ENCODE measurements at places on chromosomes 6 and 20.

- peak; percentile 70 for DNase-seq
These were observed 309 bp upstream of the AIG1 start for GRCh38 chr6:143060354-143060805.

DNA sequence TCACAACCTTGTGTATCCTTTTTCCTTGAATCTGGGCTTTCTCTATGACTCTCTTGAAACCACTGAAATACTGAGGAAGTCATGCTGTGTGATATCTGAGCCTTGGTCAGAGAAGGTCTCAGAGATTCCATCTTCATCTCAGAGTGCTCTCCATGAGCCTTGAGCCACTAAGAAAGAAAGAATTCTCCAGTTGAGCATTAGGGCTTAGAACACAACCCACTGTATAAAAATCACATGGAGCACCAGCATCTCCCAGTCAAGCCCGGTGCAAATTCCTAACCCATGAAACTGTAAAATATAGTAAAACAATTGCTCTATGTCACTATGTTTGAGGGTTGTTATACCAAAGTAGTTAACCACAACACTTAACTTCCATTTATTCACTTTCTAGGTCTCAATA, 181.4 kb downstream of the MOXD1 start:
- DNase-seq = no peak

DNA sequence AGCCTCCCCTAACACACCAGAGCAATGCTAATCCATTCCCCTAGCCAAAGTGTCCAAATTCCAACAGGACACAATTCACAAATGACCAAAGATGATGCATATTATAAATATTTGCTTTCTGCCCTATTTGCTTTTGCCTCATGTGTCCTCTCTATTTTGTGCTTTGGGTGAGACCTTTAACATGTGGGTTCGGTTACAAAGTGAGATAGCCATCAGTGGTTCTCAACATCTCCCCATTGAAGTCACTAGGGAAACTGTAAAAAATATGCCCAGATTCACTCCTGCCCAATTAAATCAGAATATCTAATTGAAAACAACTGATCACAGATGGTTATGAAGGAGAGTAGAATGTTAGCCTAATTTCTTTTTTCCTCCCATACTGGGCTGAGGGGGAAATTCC, 159.2 kb downstream of the MTFR2 start:
- no peak for DNase-seq

GRCh38 chr6:15246666-15247499, 1.0 kb downstream of the JARID2 start:
- DNase-seq = peak; percentile 64

DNA sequence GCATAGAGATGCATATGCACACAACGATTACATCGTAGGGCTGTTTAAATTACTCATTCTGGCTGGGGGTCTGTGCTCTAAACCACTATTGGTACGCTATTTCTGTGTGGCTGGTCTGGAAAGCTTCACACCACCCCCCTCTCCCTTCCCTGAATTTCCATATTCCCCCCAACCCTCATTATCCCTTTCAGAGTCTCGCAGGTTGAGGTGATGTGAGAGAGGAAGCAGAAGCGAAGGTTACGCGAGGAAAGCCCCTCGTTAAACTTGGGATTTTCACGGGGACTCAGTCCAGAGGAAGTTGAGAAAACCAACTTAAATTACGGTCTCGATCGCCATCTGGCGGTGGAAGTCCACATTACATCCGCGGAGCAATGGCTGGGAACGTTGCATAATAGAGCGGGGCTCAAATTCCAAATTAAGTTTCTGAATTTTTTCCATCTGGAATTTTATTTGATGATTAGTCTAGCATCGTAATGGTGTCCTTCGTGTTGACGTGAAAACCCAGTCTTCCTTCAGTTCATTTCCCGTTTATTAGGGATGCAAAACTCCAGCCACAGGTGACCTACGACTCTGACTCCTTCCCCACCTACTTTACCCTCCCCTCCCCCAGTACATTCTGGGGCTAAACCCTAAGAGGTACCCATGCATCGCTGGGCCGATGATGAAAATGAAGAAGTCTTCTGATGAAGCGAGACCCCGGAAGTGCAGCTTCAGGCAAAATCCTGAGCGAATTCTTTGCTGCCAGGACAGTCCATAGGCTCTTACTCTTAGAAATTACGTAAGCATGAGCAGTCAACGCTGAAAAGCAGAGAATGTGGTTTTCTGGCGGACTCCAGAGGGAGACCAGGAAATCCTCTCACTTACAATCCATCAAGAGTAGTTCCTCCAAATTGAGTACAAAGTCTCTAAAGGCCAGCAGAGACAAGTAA, 19.7 kb downstream of the HLA-DOB start:
- DNase-seq = peak; percentile 72

GRCh38 chr6:148943451-148943850, 196.6 kb downstream of the UST start:
- DNase-seq = no peak

DNA sequence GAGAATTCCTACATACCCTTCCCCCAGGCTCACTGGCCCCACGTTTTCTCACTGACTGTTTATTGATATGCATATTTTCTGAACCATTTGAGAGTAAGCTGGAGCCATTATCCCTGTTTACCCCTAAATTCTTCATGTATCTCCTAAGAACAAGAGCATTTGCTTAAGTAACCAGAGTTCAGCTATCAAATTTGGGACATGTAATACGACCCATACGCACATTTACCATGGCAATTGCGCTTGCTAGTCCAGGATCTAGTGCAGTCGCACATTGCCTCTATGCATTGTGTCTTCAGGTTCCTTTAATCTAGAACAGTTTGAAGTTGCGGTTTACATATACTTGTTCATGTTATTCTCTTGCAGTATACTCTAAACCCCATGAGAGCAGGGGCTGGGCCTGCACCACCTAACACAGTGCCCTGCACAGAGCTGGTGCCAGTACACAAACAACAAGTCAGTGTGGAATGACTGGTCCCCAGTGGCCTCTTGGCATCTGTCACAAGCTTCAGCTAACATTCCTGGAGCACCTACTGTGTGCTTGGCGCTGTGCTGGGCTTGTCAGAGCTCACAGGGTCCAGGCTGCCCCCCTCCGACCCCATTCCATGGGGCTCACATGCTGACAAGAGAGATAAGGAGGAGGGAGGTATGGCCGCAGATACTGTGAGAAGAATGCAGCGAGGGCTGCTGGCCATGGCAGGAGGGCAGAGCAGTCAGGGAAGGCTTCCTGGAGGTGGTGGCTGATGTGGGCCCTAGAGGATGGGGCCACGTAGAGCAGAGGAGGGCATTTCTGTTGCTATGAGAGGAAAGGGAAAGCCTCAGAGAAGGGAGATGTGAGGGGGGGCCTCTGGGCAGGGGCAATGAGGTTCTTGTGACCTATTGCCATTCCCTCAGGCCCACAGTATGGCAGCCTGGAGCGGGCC, 28.1 kb downstream of the SPDEF start:
- peak; percentile 9 for DNase-seq

GRCh38 chr6:15213838-15214400, 31.9 kb upstream of the JARID2 start:
- DNase-seq = no peak

DNA sequence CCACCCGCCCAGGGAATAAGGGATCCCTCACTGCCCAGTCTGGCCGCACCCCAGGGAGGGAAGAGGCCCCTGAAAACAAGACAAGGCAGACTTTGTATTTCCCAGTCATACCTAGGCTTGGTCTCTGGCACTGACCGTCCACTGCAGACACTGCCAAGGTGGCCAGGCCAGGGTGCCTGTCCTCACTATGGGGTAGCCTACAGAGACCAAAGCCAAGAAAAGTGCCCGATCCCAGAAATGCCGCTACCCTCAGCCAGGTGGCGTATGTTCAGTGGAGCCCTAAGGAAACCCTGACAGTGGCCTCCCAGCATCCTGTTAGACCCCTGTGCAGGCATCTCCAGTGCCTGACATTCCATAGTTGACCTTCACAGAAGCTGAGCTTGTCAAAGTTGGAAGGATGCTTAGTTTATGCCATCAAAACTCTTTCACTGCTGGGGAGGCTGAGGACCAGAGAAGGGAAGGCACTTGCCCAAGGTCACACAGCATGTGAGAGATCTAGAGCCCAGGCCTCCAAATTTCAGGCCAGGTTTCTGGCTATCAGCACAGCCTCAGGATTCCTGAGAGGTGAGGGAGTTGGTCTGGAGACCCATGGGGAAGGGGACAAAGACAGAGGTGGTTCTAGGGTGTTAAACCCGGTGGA, 2.5 kb downstream of the SCRT2 start:
- DNase-seq = no peak

DNA sequence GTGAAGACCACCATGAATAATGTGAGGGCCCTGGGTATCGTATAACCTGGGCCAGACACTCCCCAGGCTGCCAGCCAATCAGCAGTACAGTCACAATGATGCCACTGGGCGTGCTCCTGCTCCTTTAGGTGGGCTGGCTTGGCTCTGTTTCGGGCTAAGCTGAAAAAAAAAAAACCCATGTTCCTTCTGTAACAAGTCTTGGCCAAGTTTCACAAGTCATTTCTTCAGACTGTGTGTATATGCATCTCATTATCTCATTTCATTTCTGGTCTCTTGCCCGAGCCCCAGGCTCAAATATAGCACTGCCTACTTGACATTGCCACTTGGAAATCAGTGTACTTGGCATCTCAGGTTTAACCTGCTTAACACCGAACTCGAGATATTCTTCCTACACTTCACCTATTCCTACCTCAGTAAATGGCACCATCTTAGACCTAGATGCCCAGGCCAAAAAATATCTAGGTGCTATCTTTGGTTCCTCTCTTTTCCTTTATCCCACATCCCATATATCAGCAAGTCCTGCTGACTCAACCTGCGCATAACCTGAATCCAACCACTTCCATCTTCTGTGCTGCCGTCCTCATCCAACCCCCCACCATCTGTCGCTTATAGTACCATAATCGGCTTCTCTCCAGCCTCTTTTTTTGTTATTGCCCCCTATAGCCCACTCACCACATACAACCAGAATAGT, 1.8 kb downstream of the UQCC2 start:
- DNase-seq = no peak

- DNase-seq = no peak
These were observed 23.1 kb upstream of the RIMS4 start for GRCh38 chr20:44833437-44833836.

DNA sequence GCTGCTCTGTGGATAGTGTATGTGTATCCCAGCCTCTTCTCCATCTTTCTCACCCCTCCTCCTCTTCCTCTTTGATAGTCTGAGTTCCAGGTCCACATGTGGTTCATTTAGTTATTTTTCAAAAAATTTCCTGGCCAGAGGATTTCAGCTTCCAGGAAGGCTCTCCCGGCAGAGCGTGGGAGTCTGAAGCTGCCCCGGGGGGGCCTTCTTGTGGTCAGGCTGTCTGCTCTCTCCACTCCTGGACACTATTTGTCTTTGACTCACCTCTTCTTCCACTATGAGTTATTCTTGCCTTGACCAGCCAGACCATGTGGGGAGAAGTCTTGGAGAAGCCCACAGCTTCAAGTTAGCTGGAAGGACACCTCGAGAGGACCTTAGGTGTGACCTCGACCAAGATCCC, 258.8 kb downstream of the CDC5L start:
- no peak for DNase-seq

DNA sequence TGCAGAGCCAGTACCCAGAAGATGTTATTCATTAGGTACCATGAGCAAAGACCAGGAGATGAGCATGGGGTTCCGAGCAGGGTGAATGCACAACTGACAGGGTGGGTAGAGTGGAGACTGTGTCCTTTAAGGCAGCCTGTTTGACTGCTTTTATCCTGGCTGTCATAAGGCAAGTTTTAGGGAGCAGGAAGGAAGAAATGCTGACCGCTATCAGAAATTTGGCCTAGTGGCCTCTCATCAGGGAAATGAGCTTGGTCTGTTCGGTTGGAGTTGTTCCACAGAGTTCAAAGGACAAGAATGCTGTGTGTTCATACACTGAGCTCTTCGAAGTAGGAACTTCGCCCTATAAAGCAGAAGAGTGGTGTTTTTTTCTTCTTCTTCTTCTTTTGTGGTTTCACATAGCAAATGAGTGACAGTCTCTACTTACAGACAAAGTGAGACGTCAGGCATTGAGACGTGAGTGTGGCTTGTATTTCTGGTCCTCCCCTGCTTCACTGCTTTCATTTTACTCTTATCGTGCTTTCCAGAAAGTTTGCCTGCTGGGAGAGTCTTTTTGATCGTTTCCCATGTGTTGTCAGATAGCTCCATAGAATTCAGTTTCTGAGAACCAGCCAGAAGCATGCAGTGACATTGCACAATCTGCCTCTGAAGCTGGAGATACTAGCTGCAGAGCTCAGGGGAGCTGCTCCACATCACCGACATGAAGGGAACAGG, at the start of gene CASS4:
Gene CASS4 (plus strand): TSS at position 502 of the 714 bp plus-strand sequence. CDS start 199 bp downstream, at position 701.
- DNase-seq = peak; percentile 78

Measured in hematopoietic multipotent progenitor cell treated with erythropoietin and hydrocortisone succinate and interleukin-3 and kit ligand, for 17 days (in vitro differentiated cells).